ENCODE measurements at places on chromosomes 4 and X. TPM values are rescaled to one million over a fixed set of nuclear protein-coding genes. Genes with fewer than 3 reads are reported as not detected.

DNA sequence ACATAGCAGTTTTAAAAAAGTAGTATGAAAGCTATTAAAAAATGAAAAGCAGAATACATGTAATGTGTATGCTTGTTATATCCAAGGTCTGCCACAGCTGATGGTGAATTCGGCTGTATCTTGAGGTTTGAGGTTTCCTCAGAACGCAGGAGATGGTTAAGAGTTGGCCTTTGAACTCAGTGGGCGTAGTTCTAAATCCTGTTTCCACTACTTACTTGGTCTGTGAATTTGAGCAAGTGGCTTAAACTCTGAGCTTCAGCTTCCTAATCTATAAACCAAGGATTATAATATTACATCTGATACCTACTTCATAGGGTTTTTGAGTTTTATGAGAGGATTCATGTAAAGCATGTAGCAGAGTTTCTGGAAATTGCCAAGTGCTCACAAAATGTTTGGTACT lies 125.2 kb downstream of the STIM2 start:
- no peak for DNase-seq
- no peak overlapping the region for H3K4me3 ChIP-seq
- no peak overlapping the region for H3K27ac ChIP-seq
- H3K36me3 ChIP-seq, result no peaks in the 10 kb centered on the region
- H3K27me3 ChIP-seq, result no peaks in the 10 kb centered on the region

TRAM1L1 gene
- 0.82 TPM for total RNA-seq

DCAF12L1 gene
- not detected for total RNA-seq

SPANXN1 gene
- total RNA-seq, result not detected

GRCh38 chr4:15325987-15326386 lies 101.8 kb upstream of the C1QTNF7 start:
- H3K4me1 ChIP-seq, result peaks cover 4% of the 10 kb centered on the region
- no peak overlapping the region for H3K27ac ChIP-seq
- DNase-seq, result no peak
- H3K36me3 ChIP-seq, result no peaks in the 10 kb centered on the region
- H3K4me3 ChIP-seq, result no peak overlapping the region

CTAG2 gene
- total RNA-seq, result not detected

GRCh38 chrX:2486476-2487133 lies 14.2 kb downstream of the DHRSX start:
- H3K27ac ChIP-seq, result peak overlapping the region; percentile 84
- no peak overlapping the region for H3K4me3 ChIP-seq
- peaks cover 34% of the 10 kb centered on the region for H3K4me1 ChIP-seq
- H3K27me3 ChIP-seq, result no peaks in the 10 kb centered on the region

- H3K4me3 ChIP-seq, result no peak overlapping the region
- H3K4me1 ChIP-seq, result peaks cover 26% of the 10 kb centered on the region
- H3K27ac ChIP-seq, result peak overlapping the region; percentile 31
- H3K36me3 ChIP-seq, result no peaks in the 10 kb centered on the region
- H3K27me3 ChIP-seq, result no peaks in the 10 kb centered on the region
- no peak for DNase-seq
These were observed 9.7 kb upstream of the USO1 start for GRCh38 chr4:75714704-75715103.

GRCh38 chr4:102518703-102519131 lies 17.6 kb downstream of the NFKB1 start:
- no peak for DNase-seq
- no peaks in the 10 kb centered on the region for H3K36me3 ChIP-seq
- H3K27ac ChIP-seq, result no peak overlapping the region
- H3K27me3 ChIP-seq, result no peaks in the 10 kb centered on the region
- H3K4me1 ChIP-seq, result peaks cover 61% of the 10 kb centered on the region

GRCh38 chr4:24910499-24910898 lies 2.3 kb downstream of the CCDC149 start:
- H3K27ac ChIP-seq, result no peak overlapping the region
- peaks cover 18% of the 10 kb centered on the region for H3K4me1 ChIP-seq
- no peak overlapping the region for H3K4me3 ChIP-seq
- DNase-seq, result no peak

IGSF1 gene
- 2.4 TPM for total RNA-seq

ARHGAP36 gene
- not detected for total RNA-seq

NSUN7 gene
- total RNA-seq, result 0.91 TPM

DNA sequence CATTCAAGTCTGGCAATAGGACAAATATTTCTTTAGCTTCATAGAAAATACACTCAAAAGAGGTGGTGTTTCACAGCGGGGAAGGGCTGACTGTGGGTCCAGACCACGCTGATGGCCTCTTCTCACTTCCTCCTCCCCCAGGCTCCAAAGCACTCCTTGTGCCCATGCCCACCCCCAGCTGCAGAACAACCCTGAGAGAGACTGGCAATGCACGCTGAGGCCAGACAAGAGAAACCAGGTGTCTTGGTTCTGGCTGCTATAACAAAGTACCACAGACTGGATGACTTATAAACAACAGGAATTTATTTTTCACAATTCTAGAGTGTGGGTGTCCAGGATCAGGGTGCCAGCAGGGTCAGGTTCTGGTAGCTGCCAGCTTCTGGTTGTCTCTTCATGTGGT lies 386.1 kb downstream of the FBXW7 start:
- no peaks in the 10 kb centered on the region for H3K4me1 ChIP-seq
- DNase-seq, result no peak
- no peaks in the 10 kb centered on the region for H3K36me3 ChIP-seq
- H3K27me3 ChIP-seq, result no peaks in the 10 kb centered on the region
- H3K27ac ChIP-seq, result no peak overlapping the region

PAGE5 gene
- not detected for total RNA-seq

- H3K27me3 ChIP-seq, result no peaks in the 10 kb centered on the region
- no peak overlapping the region for H3K4me3 ChIP-seq
- DNase-seq, result no peak
- H3K27ac ChIP-seq, result no peak overlapping the region
- no peaks in the 10 kb centered on the region for H3K4me1 ChIP-seq
- no peaks in the 10 kb centered on the region for H3K36me3 ChIP-seq
These were observed 150.1 kb downstream of the KLF8 start for GRCh38 chrX:56382278-56382677.

PABPC5 gene
- 0.91 TPM for total RNA-seq

GRCh38 chrX:38798956-38799355 lies 2.3 kb upstream of the MID1IP1 start:
- no peak overlapping the region for H3K27ac ChIP-seq
- peaks cover 15% of the 10 kb centered on the region for H3K4me1 ChIP-seq
- no peaks in the 10 kb centered on the region for H3K36me3 ChIP-seq
- no peak for DNase-seq
- no peak overlapping the region for H3K4me3 ChIP-seq

DNA sequence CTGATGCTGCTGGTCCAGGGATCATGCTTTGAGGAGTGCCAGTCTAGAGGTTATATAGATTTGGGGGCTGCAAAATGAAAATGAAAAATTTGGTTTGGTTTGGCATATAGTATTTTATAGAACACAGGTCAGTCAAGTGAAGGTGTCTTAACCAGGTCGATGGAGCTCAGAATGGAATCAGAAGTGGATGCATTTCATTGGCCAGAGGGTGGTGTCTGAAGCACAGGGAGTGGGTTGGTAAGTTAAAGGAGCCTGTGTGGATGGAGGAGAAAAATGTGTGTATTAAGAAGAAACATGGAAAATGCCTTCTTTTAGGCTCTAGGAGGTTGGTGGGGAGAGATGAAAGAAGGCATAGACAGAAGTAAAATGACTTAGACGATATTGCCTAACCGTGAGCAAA lies 8.6 kb downstream of the GALNT7 start:
- H3K27me3 ChIP-seq, result no peaks in the 10 kb centered on the region
- H3K36me3 ChIP-seq, result no peaks in the 10 kb centered on the region
- H3K4me3 ChIP-seq, result no peak overlapping the region

GRCh38 chrX:49999087-49999486 lies 76.7 kb downstream of the CLCN5 start:
- H3K4me3 ChIP-seq, result no peak overlapping the region
- no peak for DNase-seq
- no peak overlapping the region for H3K27ac ChIP-seq
- H3K27me3 ChIP-seq, result no peaks in the 10 kb centered on the region
- no peaks in the 10 kb centered on the region for H3K4me1 ChIP-seq
- H3K36me3 ChIP-seq, result no peaks in the 10 kb centered on the region

DNA sequence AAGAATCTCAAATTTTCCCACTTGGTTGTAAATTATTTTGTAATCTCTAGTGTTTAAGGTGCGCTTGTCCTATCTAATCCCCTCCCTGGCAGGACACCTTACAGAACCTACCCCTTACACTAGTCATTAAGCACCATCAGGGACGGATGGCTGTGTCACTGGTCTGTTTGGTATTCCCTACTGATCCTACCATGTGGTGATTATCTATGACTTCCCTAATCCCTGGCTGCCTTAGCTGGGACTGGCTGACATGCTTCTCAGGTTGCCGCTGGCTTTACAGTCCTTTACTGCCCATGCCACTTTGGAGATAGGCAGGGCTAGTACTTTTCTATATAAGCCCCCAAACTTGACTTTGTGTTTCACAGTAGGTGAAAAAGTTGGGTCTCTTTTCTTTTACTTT lies 58.6 kb downstream of the ELOVL6 start:
- no peaks in the 10 kb centered on the region for H3K27me3 ChIP-seq
- no peaks in the 10 kb centered on the region for H3K4me1 ChIP-seq
- H3K27ac ChIP-seq, result no peak overlapping the region

TMEM175 gene
- total RNA-seq, result 20.3 TPM

GRCh38 chrX:68822641-68823410 lies 6.0 kb upstream of the EFNB1 start:
- no peaks in the 10 kb centered on the region for H3K4me1 ChIP-seq
- H3K4me3 ChIP-seq, result no peak overlapping the region
- DNase-seq, result peak; percentile 38
- no peaks in the 10 kb centered on the region for H3K36me3 ChIP-seq
- H3K27ac ChIP-seq, result no peak overlapping the region

DNA sequence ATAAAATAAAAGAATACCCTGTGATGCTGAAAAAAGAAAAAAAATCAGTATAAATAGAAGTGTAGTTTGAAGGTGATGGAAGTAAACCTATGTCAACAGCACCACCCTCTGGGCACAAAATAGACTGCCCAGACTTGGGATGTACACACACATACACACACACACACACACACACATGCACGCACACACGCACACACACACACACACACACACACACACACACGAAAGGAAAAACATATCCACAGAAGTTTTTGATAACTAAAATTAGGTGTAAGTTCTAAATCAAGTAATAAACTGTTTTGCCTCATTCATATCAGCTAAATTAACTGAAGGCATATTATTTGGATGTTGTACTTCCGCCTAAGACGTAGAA lies 40.5 kb downstream of the ANXA5 start:
- no peak overlapping the region for H3K27ac ChIP-seq
- no peaks in the 10 kb centered on the region for H3K27me3 ChIP-seq
- no peaks in the 10 kb centered on the region for H3K36me3 ChIP-seq
- H3K4me1 ChIP-seq, result peaks cover 8% of the 10 kb centered on the region
- H3K4me3 ChIP-seq, result no peak overlapping the region

GRCh38 chr4:7055990-7056325 lies 11.9 kb downstream of the GRPEL1 start:
- peaks cover 66% of the 10 kb centered on the region for H3K36me3 ChIP-seq
- peaks cover 50% of the 10 kb centered on the region for H3K4me1 ChIP-seq
- DNase-seq, result no peak
- no peaks in the 10 kb centered on the region for H3K27me3 ChIP-seq
- H3K27ac ChIP-seq, result no peak overlapping the region
- no peak overlapping the region for H3K4me3 ChIP-seq

ASB9 gene
- 1.3 TPM for total RNA-seq

DNA sequence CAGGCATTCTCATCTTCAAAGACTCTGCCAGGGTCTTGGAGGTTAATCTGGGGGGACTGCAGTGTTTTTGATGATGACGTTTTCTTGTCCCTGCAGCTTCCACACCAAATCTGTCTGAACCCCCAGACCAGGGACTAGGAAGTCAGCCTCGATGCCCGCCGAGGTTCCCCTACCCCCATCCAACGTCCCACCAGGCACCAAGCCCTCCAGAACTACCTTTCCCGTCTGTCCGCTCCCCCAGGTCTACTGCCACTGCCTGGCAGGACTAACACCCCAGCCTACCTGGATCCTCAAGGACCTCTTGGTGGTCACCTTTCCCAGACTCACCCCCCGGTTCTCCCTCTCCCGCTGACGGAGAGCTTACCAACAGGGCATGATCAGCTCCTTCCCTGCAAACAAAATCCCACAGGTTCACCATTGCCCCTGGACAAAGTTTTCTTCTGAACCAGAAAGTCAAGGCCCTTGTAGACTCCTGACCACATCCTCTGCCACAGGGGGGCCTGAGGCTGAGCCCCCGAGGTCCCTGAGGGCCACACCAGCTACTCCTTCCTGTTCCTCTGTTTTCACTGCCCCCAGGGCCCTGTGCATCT lies 40.9 kb downstream of the HMX1 start:
- no peaks in the 10 kb centered on the region for H3K4me1 ChIP-seq
- peaks cover 65% of the 10 kb centered on the region for H3K27me3 ChIP-seq
- no peak overlapping the region for H3K4me3 ChIP-seq
- no peak overlapping the region for H3K27ac ChIP-seq
- H3K36me3 ChIP-seq, result no peaks in the 10 kb centered on the region
- no peak for DNase-seq

RAB9A gene
- total RNA-seq, result 22.2 TPM

DNA sequence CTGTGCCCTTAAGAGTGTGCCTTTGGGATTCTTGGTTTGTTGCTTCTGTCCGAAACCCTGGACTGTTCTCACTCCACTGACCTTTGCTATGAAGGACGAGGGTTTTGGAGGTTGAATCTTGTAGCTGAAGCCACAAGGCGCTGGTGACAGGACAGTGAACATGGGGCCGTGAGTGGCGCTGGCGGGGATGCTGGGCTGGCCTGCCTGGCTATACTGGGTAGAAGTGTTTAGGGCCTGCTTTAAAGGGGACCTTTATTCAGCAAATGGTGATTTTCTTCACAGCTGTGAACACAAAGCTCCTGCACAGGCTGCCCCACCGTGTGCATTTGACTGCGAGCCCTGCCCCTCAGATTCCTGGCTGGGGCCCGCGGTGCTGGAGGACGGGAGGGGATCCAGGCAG lies 27.1 kb upstream of the TADA2B start:
- DNase-seq, result no peak
- H3K27ac ChIP-seq, result no peak overlapping the region
- no peaks in the 10 kb centered on the region for H3K27me3 ChIP-seq
- peaks cover 10% of the 10 kb centered on the region for H3K4me1 ChIP-seq
- H3K4me3 ChIP-seq, result no peak overlapping the region

TCEAL6 gene
- total RNA-seq, result not detected

All from left ventricle myocardium inferior (tissue), 1 donor.